ENCODE measurements at places on chromosomes 6 and 20. TPM values are rescaled to one million over a fixed set of nuclear protein-coding genes. Genes with fewer than 3 reads are reported as not detected.

The CUTA gene
- total RNA-seq = 157 TPM

The HCK gene
- 6.1 TPM for total RNA-seq

DNA sequence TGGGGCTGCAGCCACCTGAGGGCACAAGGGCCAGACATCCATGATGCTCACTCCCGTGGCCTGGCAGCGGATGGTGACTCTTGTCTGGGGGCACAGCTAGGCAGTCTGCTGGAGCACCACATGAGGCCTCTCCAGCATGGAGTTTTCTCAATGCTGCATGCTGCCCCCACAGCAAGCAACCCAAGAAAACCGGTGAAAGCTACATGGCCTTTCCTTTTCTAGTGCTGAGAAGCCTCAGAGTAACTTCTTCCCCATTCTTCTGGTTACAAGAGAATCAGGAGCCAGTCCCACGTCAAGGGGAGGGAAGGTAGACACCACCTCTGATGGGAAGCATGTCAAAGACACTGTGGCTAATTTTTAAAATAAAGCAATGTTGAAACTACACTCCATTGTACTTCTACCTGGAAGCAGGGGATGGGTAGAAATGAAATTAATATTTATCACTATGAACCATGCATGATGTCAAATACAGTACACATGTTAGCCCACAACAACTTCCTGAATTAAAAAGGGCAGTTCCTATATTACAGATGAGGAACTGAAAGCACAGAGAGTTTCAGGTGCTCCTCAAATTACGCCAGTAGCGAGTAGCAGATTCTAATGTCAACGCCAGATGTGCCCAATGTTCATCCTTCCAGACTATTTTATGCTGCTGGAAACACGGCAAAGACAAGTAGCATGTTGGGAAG, 101.5 kb downstream of the LAMP5 start:
- no peak for DNase-seq

- DNase-seq = no peak
These were observed 166.9 kb downstream of the EYA2 start for GRCh38 chr20:47061549-47061948.

DNA sequence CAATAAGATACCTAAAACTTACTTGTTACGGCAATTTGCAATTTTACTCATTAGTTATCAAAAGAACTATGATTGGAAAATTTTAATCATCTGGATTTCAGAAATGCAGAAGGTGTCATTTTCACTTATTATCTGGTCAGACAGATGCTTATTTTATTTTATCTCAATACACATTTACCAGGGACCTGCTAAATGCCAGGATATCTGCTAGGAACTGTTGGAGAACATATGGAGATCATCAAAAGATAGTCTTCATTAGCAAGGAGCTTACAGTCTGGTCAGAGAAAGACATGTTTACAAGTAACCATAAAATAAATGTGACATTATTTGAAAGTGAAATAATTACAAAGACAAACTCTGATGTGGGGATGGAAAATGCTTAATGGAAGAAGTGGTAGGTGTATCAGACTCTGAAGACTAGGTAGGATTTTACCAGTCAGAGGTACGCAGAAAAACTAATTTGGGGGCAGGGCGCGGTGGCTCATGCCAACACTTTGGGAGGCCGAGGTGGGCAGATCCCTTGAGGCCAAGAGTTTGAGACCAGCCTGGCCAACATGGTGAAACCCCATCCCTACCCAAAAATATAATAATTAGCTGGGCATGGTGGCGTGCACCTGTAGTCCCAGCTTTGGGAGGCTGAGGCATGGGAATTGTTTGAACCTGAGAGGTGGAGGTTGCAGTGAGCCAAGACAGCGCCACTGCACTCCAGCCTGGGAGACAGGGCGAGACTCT, 137.8 kb downstream of the MYB start:
- no peak for DNase-seq
